Right renal pelvis (tissue), 4 donors: ENCODE measurements at places on chromosomes 7 and 10. TPM values are rescaled to one million over a fixed set of nuclear protein-coding genes. Genes with fewer than 3 reads are reported as not detected.

The SLC16A9 gene
- polyA plus RNA-seq, result 31.5 TPM

GRCh38 chr10:112851181-112851580 is 98.9 kb upstream of the TCF7L2 start:
- DNase-seq, result no peak

DNA sequence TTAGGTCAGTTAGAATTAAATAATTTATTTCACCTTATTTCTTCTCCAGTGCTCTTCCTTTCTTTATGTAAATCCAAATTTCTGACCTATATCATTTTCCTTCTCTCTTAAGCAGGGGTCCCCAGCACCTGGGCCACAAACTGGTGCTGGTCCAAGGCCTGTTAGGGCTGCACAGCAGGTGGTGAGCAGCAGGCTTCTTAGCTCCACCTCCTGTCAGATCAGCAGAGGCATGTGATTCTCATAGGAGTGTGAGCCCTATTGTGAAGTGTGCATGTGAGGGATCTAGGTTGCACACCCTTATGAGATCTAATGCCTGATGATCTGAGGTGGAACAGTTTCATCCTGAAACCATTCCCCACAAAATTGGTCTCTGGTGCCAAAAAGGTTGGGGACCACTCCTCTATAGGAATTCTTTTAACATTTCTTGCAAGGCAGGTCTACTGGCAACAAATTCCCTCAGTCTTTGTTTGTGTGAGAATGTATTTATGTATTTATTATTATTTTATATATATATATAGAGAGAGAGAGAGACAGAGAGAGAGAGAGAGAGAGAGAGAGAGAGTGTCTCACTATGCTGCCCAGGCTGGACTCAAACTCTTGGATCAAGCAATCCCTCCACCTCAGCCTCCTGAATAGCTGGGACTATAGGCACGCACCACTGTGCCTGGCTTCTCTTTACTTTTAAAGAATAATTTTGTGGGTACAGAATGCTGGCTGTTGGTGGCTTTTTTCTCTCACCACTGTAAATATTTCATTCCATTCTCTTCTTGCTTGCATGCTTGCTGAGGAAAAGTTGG is 4.3 kb upstream of the ABCC2 start:
- DNase-seq, result no peak

DNA sequence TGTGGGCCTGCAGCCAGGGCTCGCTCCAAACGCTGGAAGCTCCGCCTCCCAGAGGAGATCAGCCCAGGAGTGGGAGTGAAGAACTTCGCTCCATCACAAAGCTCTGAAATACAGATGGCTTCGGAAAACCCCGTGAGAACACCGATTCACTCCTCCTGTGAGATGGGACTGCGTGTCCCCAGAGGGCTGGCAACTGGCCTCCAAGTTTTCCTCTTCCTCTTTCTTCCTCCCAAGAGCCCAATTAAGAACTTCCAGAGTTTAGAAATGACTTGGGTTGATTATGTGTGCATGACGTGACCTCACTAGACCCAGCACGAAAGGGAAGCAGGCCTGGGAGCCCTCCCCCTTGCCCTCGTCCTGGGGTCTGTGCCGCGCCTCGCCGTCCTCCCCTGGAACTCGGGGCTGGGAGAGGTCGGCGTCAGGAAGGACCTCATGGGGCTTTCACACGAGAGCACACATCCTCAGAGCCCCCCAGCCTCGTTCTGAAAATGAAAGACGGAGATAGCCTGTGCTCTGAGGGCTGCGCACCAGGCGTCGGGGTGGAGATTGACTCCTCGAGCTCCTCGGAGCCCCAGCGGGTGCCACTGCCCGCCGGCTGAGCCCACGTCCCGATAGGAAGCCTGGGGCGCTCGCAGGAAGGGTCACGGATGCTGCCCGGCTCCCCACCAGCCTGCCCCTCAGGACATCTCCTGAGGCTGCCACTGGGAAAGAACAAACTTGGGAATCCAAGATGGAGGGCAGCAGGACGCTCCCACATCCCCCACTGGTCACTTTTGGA is 37.8 kb downstream of the PTPRN2 start:
- peak; percentile 28 for DNase-seq

The ATG9B gene
- 2.1 TPM for polyA plus RNA-seq

The RNF148 gene
- polyA plus RNA-seq, result not detected

The PMS2 gene
- 21.4 TPM for polyA plus RNA-seq

The EPHA1 gene
- 22.5 TPM for polyA plus RNA-seq

DNA sequence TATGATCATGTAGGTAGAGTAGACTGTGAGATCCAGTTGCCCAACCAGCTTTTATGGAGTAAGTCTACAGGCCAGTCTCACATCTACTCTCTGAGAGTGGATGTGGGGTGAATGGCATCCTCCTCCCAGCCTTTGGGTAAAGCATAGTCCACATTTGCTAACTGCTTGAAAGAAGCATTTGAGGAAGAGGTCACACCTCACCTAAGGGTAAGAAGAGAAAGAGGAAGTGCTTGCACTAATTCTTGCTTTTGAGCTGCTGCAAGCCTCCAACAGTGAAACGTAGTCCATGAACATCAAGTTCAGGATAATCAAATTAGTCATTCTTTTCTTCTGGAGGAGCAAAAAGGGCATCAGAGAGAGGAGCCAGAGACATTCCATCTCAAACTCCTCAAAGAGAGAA is 93.9 kb upstream of the AGR3 start:
- no peak for DNase-seq

- DNase-seq, result no peak
These were observed 11.3 kb downstream of the ASB13 start for GRCh38 chr10:5655121-5655520.

DNA sequence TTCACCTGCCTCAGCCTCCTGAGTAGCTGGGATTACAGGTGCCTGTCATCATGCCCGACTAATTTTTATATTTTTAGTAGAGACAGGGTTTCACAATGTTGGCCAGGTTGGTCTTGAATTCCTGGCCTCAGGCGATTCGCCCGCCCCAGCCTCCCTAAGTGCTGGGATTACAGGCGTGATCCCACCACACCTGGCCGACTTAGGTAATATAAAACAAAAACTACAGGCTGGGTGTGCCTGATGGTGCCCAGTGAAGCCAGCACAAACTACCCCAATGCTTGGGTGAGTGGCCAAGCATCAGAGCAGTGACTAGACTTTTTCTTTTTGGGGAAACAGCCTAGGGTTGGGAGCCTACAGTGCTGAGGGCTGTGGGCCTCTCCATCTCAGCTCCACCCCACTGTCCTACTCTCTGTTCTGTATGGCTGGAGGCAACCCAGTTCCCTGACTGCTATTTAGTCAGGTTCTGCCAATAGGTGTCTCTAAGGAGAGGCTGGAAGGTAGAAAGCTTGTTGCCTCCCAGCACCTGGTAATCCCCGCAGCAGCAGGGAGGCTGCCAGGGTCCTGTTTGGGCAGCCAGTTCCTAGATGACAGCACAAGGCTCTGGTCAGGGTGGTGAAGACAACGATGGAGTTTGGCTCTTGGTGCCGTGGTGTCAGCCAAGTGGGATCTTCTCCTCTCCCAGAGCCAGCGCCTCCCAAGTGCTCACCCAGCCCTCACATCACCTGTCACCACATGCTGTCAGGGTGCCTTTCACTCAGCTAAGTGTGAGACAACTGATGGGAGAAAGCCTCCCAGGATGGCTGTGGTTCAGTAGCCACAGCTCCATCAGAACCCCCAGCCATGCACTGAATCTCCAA is 10.4 kb upstream of the NACAD start:
- no peak for DNase-seq

- no peak for DNase-seq
These were observed 33.5 kb downstream of the RSBN1L start for GRCh38 chr7:77729574-77730348.

GRCh38 chr7:4159154-4159501 is 523.0 kb upstream of the FOXK1 start:
- no peak for DNase-seq

DNA sequence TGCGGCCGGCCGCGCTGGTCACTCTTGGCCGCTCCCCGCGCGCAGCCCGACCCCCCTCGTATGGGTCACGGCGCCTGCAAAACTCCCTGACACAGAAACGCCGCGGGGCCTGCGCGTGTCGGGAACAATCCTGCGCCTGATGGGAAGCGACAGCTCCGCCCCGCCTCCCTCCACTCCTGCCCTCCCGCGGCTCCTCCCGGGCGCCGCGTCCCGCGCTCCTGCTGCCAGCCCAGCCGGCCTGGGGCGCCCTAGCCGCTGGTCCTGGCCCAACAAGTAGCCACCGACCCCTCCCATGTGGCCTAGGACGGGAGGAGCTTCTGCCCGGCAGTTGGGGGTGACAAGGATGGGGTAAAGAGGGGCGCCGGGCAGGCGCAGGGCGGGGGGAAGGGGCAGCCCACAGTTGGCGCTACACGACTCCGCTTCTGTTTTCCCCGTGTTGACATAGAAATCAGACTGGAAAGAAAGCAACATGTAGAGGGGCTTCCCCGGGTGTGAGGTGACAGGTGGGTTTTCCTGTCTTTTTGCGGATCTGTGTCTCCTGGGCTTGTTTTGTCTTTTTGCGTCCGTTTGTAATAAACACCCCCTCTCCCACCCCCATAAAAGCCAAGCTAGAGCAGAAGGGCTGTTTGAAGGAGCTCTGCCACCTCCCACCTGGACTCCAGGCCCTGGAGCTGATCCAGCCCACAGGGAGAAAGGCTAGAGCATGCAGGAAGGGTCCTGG is 35.1 kb upstream of the PAX2 start:
- DNase-seq, result peak; percentile 54

The STEAP1 gene
- 11.3 TPM for polyA plus RNA-seq

The PWWP2B gene
- 8.3 TPM for polyA plus RNA-seq

GRCh38 chr10:74593470-74593869 is 232.9 kb upstream of the KAT6B start:
- DNase-seq, result no peak

GRCh38 chr7:157559596-157560257 is 222.9 kb downstream of the DNAJB6 start:
- DNase-seq, result no peak

GRCh38 chr7:103912891-103913605 is 76.4 kb downstream of the RELN start:
- DNase-seq, result no peak

DNA sequence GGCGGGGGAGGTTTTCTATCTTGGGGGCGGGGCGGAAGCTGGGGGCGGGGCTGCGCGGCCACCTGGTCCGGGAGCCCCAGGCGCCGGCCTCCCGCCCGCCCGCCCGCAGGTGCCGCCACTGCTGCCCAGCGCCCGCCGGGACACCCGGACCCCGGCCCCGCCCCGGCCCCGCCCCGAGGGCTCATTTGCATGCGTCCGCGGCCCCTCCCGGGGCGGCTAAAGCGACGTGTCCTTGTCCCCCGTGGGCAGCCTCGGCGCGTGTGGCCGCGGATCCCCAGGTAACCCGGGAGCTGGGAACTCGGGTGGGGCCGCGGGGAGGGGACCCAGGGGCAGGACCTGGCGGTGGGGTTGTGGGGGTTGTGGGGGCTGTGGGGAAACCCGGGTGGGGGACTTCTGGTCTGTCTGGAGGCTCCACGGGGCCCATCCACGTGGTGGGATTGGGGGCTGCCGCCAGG is at the start of gene BHLHA15:
Gene BHLHA15, plus strand, starts transcription at position 219 of the 455 bp plus-strand sequence. CDS start 871 bp downstream, outside the sequence.
- no peak for DNase-seq
